Brain microvascular endothelial cell (primary cell): ENCODE measurements at places on chromosomes 11 and 22.

DNA sequence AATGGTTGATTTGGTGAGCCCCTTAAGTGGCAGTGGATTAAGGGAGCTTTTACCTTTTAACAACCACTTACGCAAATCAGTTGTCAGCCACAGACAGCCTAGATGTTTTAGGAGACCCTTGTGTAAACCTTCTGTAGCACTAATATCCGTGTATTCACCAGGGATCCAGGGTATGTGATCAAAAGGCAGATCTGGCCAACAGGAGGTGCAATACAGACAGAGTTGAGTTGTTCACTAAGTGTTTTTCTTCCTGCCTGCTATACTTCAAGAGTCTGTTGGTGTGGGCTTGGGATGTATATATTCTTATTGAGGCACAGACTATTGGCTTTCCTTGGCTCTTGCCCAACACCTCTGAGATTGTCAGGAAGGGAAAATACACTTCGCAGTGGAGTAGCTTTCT is 175.1 kb downstream of the FAT3 start:
- no peak for DNase-seq

- no peak for DNase-seq
These were observed 34.6 kb downstream of the RASD2 start for GRCh38 chr22:35575116-35575748.

DNA sequence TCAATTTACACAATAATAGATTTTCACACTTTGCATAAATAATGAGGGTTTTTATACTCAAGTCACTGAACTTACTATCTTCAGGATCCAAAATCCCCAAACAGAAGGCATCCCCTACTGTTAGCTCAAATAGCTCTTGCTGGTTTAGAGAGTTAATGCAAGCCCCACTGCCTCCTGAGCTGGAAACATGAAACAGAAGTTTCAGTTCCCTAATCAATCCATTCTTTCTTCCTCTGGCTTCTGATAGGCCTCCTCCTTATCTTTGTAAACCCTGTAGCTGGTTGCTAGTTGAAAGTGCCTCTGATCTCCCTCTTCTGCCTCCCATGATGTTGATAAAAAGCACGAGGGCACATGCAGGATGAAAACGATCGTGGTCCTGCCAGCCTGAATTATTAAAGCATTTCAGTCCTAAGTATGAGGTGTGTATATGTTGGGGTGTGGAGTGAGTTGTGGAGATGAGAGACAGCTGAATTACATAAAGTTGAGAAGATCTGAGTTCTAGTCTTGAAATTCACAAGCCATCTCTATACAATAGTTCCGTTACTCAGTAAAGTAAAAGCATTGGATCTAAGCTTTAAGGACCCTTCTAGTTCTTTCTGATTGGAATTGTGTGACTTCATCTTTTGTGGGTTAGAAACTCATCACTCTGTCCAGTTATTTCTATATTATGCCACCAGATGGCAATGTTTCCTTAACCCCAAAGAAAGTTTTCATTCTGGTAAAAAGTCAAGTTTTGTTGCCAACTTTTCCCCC is 35.0 kb upstream of the EHF start:
- peak; percentile 28 for DNase-seq

DNA sequence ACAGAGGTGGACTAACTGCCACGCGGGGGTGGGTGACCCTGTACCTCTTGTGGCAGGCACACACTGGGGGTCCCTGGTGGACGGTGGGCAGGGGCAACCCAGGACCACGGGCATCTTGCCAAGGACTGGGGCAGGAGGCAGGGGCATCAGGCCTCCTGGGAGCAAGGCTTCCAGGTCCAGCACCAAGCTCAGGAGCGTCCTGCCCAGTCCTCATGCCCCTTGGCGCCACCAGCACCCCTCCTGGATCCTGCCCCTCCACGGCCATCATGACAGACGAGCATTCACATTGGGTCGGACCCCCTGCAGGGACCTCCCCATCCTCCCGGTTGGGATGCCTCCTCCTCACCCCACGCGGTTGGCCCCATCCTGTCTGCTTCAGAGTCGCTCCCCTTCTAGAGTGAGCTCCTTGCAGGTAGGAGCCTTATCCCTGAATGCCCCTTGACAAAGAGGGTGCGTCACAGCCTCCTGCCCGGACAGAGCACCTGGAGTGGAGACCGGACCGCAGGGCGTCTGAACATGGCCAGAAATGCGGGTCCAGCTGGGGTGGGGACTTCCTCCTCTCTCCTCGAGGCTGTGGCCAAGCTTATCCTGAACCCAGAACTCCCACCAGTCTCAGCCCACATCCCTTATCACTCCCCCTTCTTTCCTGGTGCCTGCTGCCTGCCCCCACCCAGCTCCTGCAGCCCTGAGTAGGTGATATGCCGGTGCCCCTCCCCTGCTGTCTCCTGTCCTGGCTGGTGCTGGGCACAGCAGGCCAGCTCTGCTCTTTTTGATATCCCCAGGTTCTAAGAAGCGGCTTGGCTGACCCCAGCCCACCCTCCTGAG is 40.3 kb downstream of the IGF2 start:
- DNase-seq: no peak

GRCh38 chr11:11347592-11347991 is 5.5 kb downstream of the CSNK2A3 start:
- DNase-seq: no peak

- no peak for DNase-seq
These were observed 438.1 kb downstream of the NTM start for GRCh38 chr11:131808470-131808869.

GRCh38 chr22:28903080-28903479 is 19.7 kb downstream of the ZNRF3 start:
- no peak for DNase-seq

DNA sequence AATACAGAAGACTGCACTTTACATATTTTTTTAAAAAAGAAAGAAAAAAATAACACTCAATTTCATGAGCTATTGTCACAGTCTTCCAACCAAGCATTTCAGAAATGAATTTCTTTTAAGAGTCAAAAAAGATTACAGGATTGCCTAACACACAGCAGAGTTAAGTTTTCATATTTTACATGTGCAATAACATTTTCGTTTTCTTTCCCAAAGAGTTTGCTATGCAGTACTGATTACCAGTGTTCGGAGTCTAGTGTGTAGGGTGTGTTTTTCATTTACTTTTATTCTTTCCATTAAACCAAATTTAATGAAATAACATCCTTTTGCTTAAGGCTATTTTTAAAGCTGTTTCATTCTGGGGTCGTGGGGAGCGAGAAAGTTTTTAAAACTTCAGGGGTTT is 53.2 kb downstream of the MN1 start:
- DNase-seq: no peak
